ENCODE measurements at places on chromosomes 13 and 19.

- no peak for DNase-seq
Measured at GRCh38 chr13:93226623-93227279, at the start of gene GPC6. GPC6 (plus strand) TSS chr13:93226807.

- DNase-seq = no peak
Measured at GRCh38 chr19:13119627-13120026, 1.6 kb downstream of the NACC1 start.

DNA sequence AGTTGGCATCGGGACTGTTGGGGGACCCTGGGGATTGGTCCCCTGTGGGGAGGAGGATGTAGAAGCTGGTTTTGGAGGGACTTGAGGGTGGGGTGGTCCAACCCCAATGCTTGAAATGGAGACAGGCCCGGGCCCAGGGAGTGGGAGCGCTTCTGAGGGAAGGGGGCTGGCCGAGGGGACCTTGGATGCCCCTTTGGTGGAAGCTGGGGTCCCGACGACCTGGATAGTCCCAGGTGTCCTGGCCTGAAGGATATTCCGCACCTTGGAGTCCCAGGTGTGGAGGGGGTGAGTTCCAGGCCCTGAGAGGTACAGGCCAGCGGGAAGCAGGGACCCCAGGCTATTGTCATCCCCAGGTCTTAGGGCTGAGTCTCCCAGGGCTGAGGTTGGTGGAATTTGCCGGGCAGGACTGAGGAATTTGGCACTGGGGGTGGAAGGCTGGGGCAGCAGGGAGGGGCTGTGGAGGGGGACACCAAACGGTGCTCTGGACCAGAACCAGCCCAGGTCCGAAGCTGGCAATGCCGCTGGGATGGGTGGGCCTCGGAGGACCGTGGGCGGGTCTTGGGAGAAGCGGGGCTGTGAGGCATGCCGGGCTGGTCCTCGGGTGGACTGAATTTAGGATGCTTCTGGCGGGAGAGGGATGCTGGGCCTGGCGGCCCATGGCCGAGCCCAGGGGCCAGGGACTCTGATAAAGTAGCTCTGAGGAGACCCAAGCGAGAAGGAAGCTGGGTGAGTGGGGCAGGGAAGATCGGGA is 1.8 kb downstream of the HDGFL2 start:
- DNase-seq = no peak

- no peak for DNase-seq
Measured at GRCh38 chr13:44436589-44437337, 63.1 kb downstream of the SERP2 start.

- no peak for DNase-seq
Measured at GRCh38 chr13:77510156-77510555, 25.4 kb upstream of the SCEL start.

- no peak for DNase-seq
Measured at GRCh38 chr13:94632226-94632980, 30.7 kb downstream of the GPR180 start.

GRCh38 chr19:46713781-46714443 is 3.0 kb downstream of the PRKD2 start:
- DNase-seq = peak; percentile 63

DNA sequence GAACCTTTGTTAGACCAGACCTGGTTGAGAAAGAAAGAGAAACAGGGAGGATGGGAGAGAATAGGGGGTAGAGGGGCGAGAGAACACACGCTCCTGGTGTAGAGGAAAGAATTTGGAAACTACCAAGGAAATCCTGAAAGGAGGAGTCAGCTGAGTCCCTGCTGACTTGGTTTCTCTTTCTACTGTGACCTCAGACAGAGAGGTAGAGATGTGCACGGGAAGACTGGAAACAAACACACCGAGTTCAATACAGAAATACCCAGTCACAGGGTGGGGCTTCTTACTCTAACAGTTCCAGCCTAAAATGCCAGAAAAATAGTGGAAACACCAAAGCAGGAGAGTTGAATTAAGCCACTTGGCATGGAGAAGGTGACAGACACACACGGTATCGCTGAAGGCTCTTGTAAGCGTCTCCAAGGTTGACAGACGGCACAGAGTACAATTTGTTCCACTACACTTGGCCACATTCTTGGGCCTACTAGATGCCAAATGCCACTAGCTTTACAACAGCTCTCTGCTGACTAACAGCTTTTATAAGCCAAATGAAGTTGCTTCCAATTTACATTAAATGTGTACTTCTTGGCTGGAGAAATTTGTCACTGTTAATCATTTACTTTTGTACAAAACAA is 28.1 kb downstream of the LATS2 start:
- no peak for DNase-seq
